Activated T-helper 1 cell treated with anti-CD3 and anti-CD28 coated beads, Interleukin-12 subunit alpha, Interleukin-12 subunit beta, Interleukin-2, Interleukin-4 antibody, amounts not matched to agents 30 ng/mL and 10 ng/mL and 1 ng/mL, durations not matched to agents 14 hours and 24 hours and 36 hours (primary cell): ENCODE measurements at places on chromosomes 11 and 22.

- no peak for DNase-seq
These were observed 12.8 kb downstream of the TNRC6B start for GRCh38 chr22:40190501-40190900.

GRCh38 chr11:33211580-33211979 is 45.6 kb upstream of the HIPK3 start:
- no peak for DNase-seq

GRCh38 chr22:36700711-36701670 is 2.6 kb downstream of the CACNG2 start:
- no peak for DNase-seq

DNA sequence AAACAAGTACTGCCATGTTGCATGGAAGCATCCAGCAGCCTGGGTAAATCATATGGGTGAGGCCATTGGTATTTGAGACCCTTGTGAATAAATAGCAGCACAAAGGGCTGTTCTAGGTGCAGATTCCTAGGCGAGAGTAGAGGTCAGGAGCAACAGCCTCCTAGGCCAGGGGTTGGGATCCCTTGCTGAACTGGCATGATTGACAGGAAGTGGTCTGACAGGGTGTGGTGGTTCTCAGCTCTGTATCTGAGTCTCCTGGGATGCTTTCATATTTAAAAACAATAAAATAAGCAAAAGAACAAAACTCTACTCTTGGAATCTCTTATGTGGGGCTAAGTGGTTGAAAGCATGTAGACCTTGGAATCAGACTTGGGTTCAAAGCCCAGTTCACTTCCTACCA is 35.8 kb downstream of the INSC start:
- DNase-seq = no peak

DNA sequence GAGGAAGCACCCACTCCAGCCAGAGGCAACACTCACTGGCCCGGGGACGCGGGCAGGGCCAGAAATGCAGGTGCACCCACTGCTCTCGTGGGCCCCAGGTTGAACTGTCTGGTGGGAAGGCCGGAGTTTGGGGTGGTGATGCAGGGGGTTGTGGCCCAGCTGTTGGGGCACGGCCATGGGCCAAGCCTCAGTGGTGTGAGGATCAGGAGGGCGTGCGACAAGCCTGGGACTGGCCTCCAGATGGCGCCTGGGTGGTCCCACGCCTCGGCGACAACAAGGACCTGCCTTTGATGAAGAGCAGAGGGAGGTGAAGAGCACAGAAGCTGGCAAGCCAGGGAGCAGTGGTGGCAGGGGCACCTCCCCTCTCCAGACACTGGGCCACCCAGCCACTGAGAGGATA is 240.8 kb downstream of the BRD1 start:
- no peak for DNase-seq

DNA sequence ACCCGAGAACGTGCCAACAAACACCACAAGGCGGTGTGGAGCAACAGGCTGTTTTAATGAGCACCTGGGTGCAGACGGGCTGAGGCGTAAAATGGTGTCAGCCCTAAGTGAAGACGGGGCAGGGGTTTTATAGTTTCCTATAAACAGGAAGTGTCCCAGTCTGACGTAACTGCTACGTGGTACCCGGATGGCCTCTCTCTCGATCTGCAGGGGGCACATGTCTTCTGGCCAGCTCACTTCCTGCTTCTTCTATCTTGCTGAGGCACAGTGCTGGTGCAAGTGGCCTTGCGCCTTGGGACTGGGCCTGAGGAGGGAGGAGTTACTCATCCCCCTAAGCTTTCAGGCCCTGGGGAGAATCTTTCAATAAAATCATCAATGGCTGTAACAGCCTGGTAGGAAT is 20.9 kb downstream of the OOSP3 start:
- DNase-seq = no peak

GRCh38 chr11:87290304-87290922 is 252.7 kb downstream of the TMEM135 start:
- no peak for DNase-seq
